ENCODE measurements at places on chromosomes 13 and 19. TPM values are rescaled to one million over a fixed set of nuclear protein-coding genes. Genes with fewer than 3 reads are reported as not detected.
A peak's percentile ranks its signal among the peaks of the same experiment; 100 is the strongest.

- H3K36me3 ChIP-seq: no peaks in the 10 kb centered on the region
- H3K27ac ChIP-seq: no peak overlapping the region
Observed at GRCh38 chr13:22263185-22263584, 592.3 kb downstream of the FGF9 start.

GRCh38 chr19:40056505-40056904, 474 bp upstream of the ZNF780B start:
- peak overlapping the region; percentile 62 for H3K27ac ChIP-seq

DNA sequence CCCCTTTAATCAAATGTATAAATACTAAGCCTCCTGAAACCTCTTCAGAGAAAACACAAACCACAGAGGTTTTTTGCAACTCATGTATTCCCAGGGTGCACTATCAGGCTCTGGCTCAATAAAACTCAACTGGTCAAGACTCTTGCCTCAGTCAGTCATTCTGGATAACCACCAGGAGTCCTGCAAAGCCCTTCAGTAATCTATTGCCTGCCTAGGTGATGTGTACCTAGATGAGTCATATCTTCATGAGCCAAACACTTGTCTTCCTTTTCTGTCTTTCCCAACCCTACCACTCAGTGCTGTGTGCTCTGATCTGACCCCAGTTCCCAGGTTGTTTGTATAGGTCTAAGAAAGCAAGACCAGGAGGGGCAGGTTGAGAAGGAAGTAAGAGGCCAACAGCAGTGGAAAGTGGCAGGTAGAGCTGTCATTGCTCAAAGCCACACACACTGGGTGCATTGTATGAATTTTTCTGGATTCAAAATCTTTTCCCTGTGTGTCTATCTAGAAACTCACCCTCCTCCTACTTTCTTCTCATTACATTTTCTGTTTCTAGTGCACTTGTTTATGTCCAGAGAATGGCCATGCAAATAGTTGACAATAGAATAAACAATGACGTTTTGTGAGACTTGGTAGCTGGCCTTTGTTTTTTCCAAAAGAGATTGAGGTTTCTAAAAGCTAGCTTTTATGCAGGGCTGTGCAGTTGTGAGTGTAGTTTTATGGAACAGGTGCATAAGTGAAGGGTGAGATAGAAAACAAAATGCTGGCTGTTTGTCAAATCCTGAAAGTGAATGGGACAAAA, 48.1 kb downstream of the PSG1 start:
- no peak overlapping the region for H3K27ac ChIP-seq
- no peaks in the 10 kb centered on the region for H3K4me1 ChIP-seq
- H3K36me3 ChIP-seq: no peaks in the 10 kb centered on the region
- DNase-seq: no peak
- no peak overlapping the region for H3K4me3 ChIP-seq
- no peaks in the 10 kb centered on the region for H3K27me3 ChIP-seq

DNA sequence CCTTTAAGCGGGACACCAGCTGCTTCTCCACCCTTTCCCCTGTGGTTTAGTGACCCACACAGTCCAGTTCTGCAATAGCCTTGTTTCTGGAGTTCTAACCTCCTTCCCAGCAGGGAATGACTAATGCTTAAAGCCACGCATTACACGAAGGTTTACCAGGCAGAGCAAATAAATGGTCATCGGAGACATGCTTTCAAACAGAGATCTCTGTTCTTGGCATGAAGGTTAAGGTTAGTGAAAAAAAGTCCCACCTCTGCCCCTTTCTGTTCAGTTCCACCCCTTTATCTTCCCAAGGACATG, 25.3 kb upstream of the MEDAG start:
- H3K4me3 ChIP-seq: no peak overlapping the region
- H3K4me1 ChIP-seq: no peaks in the 10 kb centered on the region
- no peak overlapping the region for H3K27ac ChIP-seq
- DNase-seq: no peak
- no peaks in the 10 kb centered on the region for H3K27me3 ChIP-seq

DNA sequence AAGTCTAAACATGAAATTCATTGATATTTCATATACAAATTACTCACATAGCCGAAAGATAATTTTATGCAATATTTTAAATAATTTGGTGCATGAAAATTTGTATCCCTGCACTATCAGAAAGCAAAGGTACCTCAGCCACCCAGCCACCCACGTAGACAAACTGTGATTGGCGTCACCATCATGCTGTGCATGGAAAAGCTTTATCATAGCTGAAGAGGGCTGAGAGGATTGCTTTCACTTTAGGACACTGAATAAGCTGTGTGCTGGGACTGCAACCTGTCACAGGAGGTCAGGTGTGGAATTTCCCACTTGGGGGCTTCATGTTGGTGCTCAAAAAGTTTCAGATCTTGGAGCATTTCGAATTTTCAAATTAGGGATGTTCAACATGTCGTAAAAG, 96.3 kb downstream of the MYCBP2 start:
- DNase-seq: no peak
- H3K4me3 ChIP-seq: no peak overlapping the region
- no peaks in the 10 kb centered on the region for H3K4me1 ChIP-seq
- no peak overlapping the region for H3K27ac ChIP-seq
- no peaks in the 10 kb centered on the region for H3K36me3 ChIP-seq

GRCh38 chr13:69585656-69586055, 522.0 kb upstream of the ATXN8OS start:
- no peak for DNase-seq
- no peaks in the 10 kb centered on the region for H3K27me3 ChIP-seq
- H3K36me3 ChIP-seq: no peaks in the 10 kb centered on the region
- no peak overlapping the region for H3K27ac ChIP-seq
- H3K4me1 ChIP-seq: no peaks in the 10 kb centered on the region

DNA sequence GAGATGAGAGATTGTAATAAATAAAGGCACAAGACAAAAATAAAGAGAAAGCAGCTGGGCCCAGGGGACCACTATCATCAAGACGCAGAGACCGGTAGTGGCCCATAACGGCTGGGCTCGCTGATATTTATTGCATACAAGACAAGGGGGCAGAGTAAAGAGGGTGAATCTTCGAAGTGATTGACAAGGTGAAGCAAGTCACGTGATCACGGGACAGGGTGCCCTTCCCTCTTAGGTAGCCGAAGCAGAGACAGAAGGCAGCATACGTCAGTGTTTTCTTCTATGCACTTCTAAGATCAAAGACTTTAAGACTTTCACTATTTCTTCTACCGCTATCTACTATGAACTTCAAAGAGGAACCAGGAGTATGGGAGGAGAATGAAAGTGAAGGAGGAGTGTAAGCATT, 4.6 kb upstream of the PRKCG start:
- H3K27ac ChIP-seq: no peak overlapping the region
- H3K4me1 ChIP-seq: peaks cover 79% of the 10 kb centered on the region
- peaks cover 42% of the 10 kb centered on the region for H3K36me3 ChIP-seq
- peaks cover 16% of the 10 kb centered on the region for H3K27me3 ChIP-seq
- H3K4me3 ChIP-seq: no peak overlapping the region

DNA sequence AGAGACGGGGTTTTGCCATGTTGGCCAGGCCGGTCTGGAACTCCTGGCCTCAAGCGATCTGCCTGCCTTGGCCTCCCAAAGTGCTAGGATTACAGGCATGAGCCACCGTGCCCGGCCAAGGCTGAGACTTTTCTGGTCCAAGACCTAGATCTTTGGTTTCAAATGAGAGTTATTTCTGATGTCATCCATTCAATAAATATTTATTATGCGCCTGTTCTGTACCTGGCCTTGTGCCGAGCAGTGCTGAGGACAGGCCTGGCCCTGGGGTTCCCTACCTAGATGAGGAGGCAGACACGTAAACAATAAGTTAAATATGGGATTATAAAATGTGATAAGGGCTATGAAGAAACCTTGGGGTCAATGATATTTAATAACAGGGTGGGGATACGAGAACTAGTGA, 4.5 kb downstream of the RELB start:
- no peak overlapping the region for H3K27ac ChIP-seq
- H3K27me3 ChIP-seq: no peaks in the 10 kb centered on the region
- peaks cover 35% of the 10 kb centered on the region for H3K4me1 ChIP-seq
- no peak for DNase-seq
- H3K4me3 ChIP-seq: no peak overlapping the region

GRCh38 chr13:22821589-22821988, 359.2 kb upstream of the SGCG start:
- H3K36me3 ChIP-seq: no peaks in the 10 kb centered on the region
- H3K27ac ChIP-seq: no peak overlapping the region
- no peaks in the 10 kb centered on the region for H3K27me3 ChIP-seq
- no peaks in the 10 kb centered on the region for H3K4me1 ChIP-seq
- no peak for DNase-seq

DNA sequence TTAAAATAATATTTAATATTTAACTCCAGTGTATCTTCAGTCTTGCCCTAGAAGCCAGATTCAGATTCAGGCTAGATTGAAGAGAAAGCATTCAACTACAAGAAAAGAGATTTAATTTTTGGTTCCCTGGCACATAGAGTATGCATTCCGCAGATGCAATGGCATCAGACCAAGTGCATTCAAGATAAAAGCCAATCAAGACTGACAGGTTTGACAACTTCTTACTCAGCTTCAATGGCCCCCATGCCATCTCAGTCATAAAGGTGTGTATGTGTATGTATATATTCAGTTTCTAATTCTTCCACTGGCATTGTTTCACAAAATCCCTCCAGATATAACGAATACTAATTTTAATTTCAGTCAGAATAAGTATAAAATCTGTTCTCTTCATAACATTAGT, 650.8 kb upstream of the GPC6 start:
- H3K27ac ChIP-seq: no peak overlapping the region
- H3K4me1 ChIP-seq: no peaks in the 10 kb centered on the region
- no peaks in the 10 kb centered on the region for H3K27me3 ChIP-seq
- H3K4me3 ChIP-seq: no peak overlapping the region

- H3K4me1 ChIP-seq: peaks cover 32% of the 10 kb centered on the region
- no peak overlapping the region for H3K27ac ChIP-seq
- peaks cover 50% of the 10 kb centered on the region for H3K27me3 ChIP-seq
- H3K4me3 ChIP-seq: no peak overlapping the region
- no peaks in the 10 kb centered on the region for H3K36me3 ChIP-seq
Observed at GRCh38 chr19:292281-292884, 1.2 kb upstream of the PLPP2 start.

- no peaks in the 10 kb centered on the region for H3K27me3 ChIP-seq
- DNase-seq: peak; percentile 85
- no peaks in the 10 kb centered on the region for H3K36me3 ChIP-seq
- no peaks in the 10 kb centered on the region for H3K4me1 ChIP-seq
Observed at GRCh38 chr19:12647490-12648071, 19.0 kb downstream of the MAN2B1 start.

DNA sequence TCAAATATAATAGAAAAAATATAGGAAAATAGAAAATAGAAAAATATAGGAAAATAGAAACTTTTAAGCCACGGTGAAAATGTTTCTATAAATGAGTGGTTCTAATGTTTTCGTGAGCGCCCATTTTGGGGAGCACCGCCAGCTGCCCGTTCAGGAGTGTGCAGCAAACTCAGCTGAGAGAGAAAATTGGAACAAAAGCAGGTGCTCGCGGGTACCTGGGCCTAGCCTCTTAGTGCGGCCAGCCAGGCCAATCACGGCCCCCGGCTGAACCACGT, 204 bp upstream of the PDX1 start:
- H3K27ac ChIP-seq: no peak overlapping the region
- H3K4me1 ChIP-seq: peaks cover 52% of the 10 kb centered on the region
- peaks cover 100% of the 10 kb centered on the region for H3K27me3 ChIP-seq
- no peaks in the 10 kb centered on the region for H3K36me3 ChIP-seq

- H3K4me3 ChIP-seq: no peak overlapping the region
- no peak for DNase-seq
- peaks cover 7% of the 10 kb centered on the region for H3K27me3 ChIP-seq
- no peak overlapping the region for H3K27ac ChIP-seq
- no peaks in the 10 kb centered on the region for H3K4me1 ChIP-seq
- H3K36me3 ChIP-seq: no peaks in the 10 kb centered on the region
Observed at GRCh38 chr19:51514866-51515481, 13.4 kb upstream of the SIGLEC12 start.

GRCh38 chr13:20803180-20803965, 29.6 kb upstream of the EEF1AKMT1 start:
- peaks cover 70% of the 10 kb centered on the region for H3K36me3 ChIP-seq
- no peaks in the 10 kb centered on the region for H3K4me1 ChIP-seq
- no peaks in the 10 kb centered on the region for H3K27me3 ChIP-seq
- H3K27ac ChIP-seq: no peak overlapping the region
- no peak overlapping the region for H3K4me3 ChIP-seq

- no peak overlapping the region for H3K4me3 ChIP-seq
- no peaks in the 10 kb centered on the region for H3K27me3 ChIP-seq
- no peaks in the 10 kb centered on the region for H3K36me3 ChIP-seq
- no peaks in the 10 kb centered on the region for H3K4me1 ChIP-seq
- no peak for DNase-seq
- no peak overlapping the region for H3K27ac ChIP-seq
Observed at GRCh38 chr19:15072930-15073647, 8.9 kb upstream of the OR1I1 start.

DNA sequence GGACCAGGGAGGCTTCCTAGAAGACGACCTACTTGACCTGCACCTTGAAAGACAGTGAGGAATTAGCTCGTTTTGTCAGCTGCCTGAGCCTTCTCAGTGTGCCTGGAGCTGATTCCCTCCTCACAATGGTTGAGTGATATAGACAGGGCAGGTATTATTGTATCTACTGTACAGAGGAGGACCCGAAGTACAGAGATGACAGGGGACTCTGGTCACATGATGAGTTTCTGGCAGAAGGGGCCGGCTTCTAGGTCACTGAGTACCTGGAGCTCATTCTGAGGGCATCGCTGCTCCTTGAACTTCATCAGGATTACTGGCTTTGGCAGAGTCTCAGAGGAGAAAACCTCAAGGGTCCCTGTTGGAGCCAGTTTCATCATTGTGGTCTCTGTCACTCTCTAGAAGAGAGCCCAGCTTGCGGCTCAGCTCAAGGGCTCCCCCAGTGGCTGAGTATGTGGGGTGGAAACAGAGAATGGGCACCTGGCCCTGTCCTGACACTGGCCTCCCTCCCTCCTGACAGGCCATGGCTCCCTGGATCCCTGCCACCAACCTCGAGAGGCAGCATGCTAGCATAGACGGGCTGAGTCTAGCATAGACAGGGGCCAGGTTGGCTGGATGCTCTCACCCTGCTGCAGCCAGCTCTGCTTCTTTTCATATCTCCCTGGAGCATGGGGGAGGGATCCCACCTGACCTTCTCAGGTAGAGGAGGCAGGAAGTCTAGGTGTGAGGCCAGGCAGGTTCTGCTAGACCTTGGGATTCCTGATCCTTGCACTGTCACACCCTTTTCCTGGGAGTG, 38.7 kb downstream of the NFIX start:
- no peaks in the 10 kb centered on the region for H3K27me3 ChIP-seq
- H3K4me1 ChIP-seq: no peaks in the 10 kb centered on the region
- no peak overlapping the region for H3K4me3 ChIP-seq
- no peak for DNase-seq
- no peak overlapping the region for H3K27ac ChIP-seq

GRCh38 chr19:56841193-56841543, 642 bp upstream of the PEG3 start:
- no peaks in the 10 kb centered on the region for H3K36me3 ChIP-seq
- H3K4me3 ChIP-seq: no peak overlapping the region
- no peaks in the 10 kb centered on the region for H3K4me1 ChIP-seq
- no peak overlapping the region for H3K27ac ChIP-seq

Gene MPND
- total RNA-seq: 14.8 TPM

Gene GSK3A
- 31.2 TPM for total RNA-seq

Gene SGCG
- total RNA-seq: not detected

Gene HOMER3
- 197 TPM for total RNA-seq

Gene SYCN
- not detected for total RNA-seq

Gene ELAVL3
- total RNA-seq: not detected

Gene KCNK6
- total RNA-seq: 24.7 TPM

Gene KIR2DL3
- total RNA-seq: not detected

Measured in spleen (tissue), 13 donors.